ENCODE measurements at places on chromosomes 2 and 18.

- no peak overlapping the region for H3K27ac ChIP-seq
- H3K27me3 ChIP-seq: no peaks in the 10 kb centered on the region
Measured at GRCh38 chr2:168105127-168105683, 142.2 kb downstream of the STK39 start.

- no peak overlapping the region for H3K27ac ChIP-seq
- DNase-seq: no peak
- H3K27me3 ChIP-seq: no peaks in the 10 kb centered on the region
- no peaks in the 10 kb centered on the region for H3K4me1 ChIP-seq
Measured at GRCh38 chr2:183195998-183196409, 71.8 kb downstream of the NUP35 start.

DNA sequence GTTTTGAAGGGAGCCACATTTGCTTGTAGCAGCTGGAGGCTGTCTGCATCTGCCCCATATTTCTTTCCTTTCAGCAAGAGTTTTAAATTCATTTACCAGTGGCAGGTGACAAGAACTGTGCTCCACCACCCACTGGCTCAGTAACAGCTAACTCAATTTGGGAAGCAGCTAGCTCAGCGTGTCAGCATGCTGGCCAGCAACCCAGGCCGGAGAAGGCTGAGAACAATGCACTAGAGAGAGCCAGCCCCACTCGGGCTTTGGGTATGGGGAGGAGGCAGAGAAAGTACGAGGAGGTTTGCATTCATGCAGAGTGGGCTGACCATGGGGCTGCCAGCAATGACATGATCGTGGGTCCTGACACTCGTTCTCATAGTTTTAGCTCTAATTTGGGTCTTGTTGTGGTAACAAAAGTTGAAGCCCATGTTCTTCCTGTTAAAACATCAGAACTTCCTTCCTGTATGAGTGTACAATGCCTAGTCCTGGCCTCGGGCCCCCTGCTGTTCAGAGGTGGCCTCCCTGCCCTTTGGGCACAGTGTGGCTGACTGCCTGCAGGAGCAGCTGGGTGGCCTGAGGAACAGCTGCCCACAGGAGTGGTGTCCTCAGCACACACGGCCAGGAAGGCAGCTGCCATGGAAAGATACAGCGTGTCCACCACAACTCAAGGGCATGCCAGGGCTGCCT, 23.0 kb downstream of the CDC42EP3 start:
- H3K4me1 ChIP-seq: peaks cover 8% of the 10 kb centered on the region
- no peak for DNase-seq
- no peak overlapping the region for H3K4me3 ChIP-seq
- no peaks in the 10 kb centered on the region for H3K36me3 ChIP-seq
- H3K27me3 ChIP-seq: no peaks in the 10 kb centered on the region

DNA sequence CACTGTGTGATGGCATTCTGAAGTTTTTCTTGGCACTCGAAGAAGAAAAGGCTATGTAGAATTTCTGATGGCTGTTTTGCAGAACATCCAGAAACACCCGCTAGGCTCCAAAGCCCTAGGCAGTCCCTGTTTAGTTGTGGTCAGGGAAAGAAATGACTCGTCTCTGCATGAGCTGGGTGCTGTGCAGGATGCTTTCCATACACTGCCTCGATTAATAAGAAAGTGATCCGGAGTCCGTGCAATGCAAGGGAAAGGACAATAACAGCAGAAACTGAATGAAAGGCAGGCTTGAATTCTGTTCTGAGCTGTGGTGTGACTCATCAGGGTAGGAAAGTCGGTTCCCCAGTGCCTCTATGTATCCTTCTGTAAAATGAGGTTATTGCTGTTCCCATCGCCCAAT, 18.7 kb downstream of the MAPRE3 start:
- H3K4me1 ChIP-seq: no peaks in the 10 kb centered on the region
- H3K27ac ChIP-seq: no peak overlapping the region
- no peaks in the 10 kb centered on the region for H3K27me3 ChIP-seq
- H3K36me3 ChIP-seq: no peaks in the 10 kb centered on the region

GRCh38 chr2:82013641-82014040, 1709.1 kb upstream of the LRRTM1 start:
- no peaks in the 10 kb centered on the region for H3K36me3 ChIP-seq
- H3K4me1 ChIP-seq: no peaks in the 10 kb centered on the region
- H3K27ac ChIP-seq: no peak overlapping the region
- DNase-seq: no peak
- H3K27me3 ChIP-seq: no peaks in the 10 kb centered on the region

DNA sequence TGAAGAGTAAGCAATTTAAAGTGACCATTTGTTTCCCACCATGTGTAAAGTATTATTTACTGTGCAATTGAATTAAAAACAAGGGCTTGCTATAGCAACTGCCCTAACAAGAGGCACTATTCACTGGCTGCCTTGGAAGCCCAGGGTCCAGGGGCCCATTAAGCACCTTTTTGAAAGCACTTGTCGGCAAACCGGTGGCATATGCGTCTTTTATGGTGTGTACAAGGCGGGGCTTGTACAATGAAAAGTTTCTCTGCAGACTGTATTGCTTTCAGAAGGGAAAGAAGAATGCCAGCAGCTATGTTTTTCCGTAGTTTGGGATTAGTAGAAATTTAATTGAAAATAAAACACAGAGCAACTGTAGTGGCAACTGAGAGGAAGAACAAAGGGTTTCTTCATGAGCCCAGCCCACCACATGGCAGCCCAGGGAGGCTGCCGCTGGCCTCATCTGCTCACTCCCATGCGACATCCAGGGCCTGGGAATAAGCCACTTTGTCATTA, 279.5 kb upstream of the PARD3B start:
- no peak for DNase-seq
- H3K27ac ChIP-seq: no peak overlapping the region
- H3K27me3 ChIP-seq: no peaks in the 10 kb centered on the region
- no peak overlapping the region for H3K4me3 ChIP-seq
- no peaks in the 10 kb centered on the region for H3K4me1 ChIP-seq

Measured in uterus (tissue), 4 donors.